Stimulated activated memory B cell treated with anti-CD40 and anti-IgM and Interleukin-4, amounts not matched to agents 10 μg/mL and 1 μg/mL and 100 μg/mL, for 72 hours (primary cell): ENCODE measurements at places on chromosomes 5 and 9.

DNA sequence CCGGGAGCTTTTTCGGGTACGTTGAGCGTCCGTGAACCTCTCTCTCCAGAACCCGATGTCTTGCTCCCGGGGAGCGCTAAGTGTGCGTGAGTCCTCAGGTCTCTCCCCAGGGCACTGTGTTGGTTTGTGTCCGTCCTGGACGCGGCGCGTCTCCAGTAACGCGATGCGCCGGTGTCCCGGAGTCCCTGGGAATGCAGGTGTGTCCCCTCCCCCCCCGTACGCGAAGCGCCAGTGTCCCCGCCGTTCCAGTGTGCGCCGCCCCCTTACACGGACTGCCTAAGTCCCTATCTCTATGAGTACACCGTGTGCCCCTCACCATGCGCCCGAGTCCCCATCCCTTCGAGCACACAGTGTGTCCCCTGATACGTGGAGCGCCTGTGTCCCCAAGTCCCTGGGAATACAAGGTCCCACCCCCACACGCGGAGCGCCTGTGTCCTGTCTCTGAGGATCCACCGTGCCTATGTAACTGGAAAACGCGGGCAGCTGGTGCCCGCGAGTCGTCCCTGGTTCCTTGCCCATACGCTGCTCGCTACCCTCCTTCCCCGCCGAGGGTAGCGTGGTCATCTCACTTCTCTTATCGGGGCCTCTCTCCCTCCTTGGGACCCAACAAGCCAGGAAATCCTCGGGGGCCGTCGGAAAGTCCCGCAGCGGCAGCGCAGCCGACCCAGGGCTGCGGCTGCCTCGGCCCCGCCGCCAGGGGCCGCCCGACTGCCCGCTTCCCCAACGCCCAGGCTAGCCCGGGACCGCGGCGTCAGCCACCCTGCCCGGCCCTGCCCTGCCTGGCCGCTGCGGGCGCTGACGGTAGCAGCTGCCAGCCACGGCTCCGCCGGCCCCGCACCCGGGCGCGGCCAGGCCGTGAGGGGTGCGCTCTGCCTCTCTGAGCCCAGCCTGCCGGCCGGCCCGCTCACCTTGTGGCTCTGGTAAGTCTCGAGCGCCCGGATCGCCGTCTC, 709 bp downstream of the ELL2 start:
- H3K4me1 ChIP-seq: peaks cover 39% of the 10 kb centered on the region
- H3K36me3 ChIP-seq: no peaks in the 10 kb centered on the region
- ATAC-seq: peak; percentile 88
- peak overlapping the region; percentile 99 for H3K4me3 ChIP-seq
- no peaks in the 10 kb centered on the region for H3K27me3 ChIP-seq

DNA sequence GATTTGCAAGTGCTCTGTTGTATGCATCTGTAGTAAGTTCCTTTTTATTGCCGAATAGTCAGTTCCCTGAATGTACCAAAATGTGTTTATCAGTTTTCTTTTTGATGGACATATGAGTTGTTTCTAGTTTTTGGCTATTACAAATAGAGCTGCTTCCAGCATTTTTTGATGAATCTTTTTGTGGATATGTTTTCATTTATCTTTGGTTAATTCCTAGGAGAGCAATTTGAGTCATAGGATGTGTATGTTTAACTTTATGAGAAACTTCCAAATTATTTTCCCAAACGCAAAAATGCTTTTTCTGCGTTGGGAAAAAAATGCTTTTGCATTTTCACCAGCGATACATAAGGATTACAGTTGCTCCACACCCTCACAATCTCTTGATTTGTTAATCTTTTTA, 287.7 kb downstream of the FER start:
- H3K36me3 ChIP-seq: peaks cover 7% of the 10 kb centered on the region
- no peak overlapping the region for H3K4me3 ChIP-seq
- H3K4me1 ChIP-seq: peaks cover 9% of the 10 kb centered on the region
- ATAC-seq: no peak
- no peak overlapping the region for H3K27ac ChIP-seq

- ATAC-seq: peak; percentile 86
- H3K27me3 ChIP-seq: no peaks in the 10 kb centered on the region
- H3K27ac ChIP-seq: peak overlapping the region; percentile 96
- H3K4me1 ChIP-seq: peaks cover 69% of the 10 kb centered on the region
- H3K36me3 ChIP-seq: no peaks in the 10 kb centered on the region
These were observed 210.6 kb downstream of the AUH start for GRCh38 chr9:91150998-91151717.

- peaks cover 15% of the 10 kb centered on the region for H3K4me1 ChIP-seq
- H3K36me3 ChIP-seq: peaks cover 15% of the 10 kb centered on the region
- peak; percentile 37 for ATAC-seq
These were observed 497 bp downstream of the NSA2 start for GRCh38 chr5:74767579-74767913.

DNA sequence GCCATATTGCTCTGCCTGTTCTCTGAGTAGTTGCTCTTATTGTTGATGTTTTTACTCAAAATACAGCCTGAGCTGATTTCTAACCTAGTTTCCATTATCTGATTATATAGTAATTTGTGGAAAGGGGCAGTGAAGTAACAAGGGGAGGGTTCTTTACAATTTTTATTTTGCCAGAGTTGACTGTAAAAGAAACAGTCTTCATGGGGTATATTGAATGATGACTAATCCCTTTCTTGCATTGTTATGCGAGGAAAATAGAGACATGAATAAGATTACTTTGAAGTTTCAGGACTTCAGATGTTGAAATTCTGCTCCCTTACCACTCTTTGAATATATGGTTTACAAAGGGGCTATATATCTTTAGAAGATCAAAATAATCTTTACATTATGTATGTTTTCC, 9.1 kb upstream of the LRRC70 start:
- H3K36me3 ChIP-seq: peaks cover 63% of the 10 kb centered on the region
- no peak overlapping the region for H3K4me3 ChIP-seq
- no peak for ATAC-seq
- peaks cover 6% of the 10 kb centered on the region for H3K4me1 ChIP-seq
- H3K27me3 ChIP-seq: no peaks in the 10 kb centered on the region
- H3K27ac ChIP-seq: no peak overlapping the region

DNA sequence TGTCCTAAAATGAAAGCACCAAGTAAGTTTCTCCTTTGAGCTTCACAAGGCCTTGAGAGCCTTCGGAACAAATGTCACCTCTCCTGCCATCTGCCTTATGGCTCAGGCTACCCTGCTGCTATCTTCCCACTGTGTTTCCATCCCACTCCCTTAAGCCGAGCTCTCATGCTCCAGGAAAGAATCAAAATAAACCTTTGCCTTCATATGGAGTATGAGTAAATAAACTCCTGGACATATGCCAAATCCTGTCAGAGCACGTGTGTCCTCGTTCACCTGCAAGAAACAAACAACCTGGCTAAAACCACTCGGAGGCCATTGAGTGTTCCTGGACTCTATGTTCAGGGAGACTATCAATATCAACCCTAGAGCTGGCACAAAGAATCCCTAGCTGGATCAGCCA, 122.3 kb upstream of the CCDC112 start:
- no peaks in the 10 kb centered on the region for H3K27me3 ChIP-seq
- no peak overlapping the region for H3K27ac ChIP-seq
- no peak overlapping the region for H3K4me3 ChIP-seq
- ATAC-seq: no peak

GRCh38 chr5:56813302-56813701, 2.0 kb upstream of the MAP3K1 start:
- H3K4me1 ChIP-seq: peaks cover 28% of the 10 kb centered on the region
- H3K4me3 ChIP-seq: peak overlapping the region; percentile 93
- no peaks in the 10 kb centered on the region for H3K27me3 ChIP-seq
- ATAC-seq: no peak
- peak overlapping the region; percentile 94 for H3K27ac ChIP-seq

GRCh38 chr9:89534515-89535287, 36.8 kb upstream of the SEMA4D start:
- H3K27ac ChIP-seq: peak overlapping the region; percentile 47
- H3K36me3 ChIP-seq: no peaks in the 10 kb centered on the region
- no peak for ATAC-seq
- no peaks in the 10 kb centered on the region for H3K27me3 ChIP-seq
- no peak overlapping the region for H3K4me3 ChIP-seq

DNA sequence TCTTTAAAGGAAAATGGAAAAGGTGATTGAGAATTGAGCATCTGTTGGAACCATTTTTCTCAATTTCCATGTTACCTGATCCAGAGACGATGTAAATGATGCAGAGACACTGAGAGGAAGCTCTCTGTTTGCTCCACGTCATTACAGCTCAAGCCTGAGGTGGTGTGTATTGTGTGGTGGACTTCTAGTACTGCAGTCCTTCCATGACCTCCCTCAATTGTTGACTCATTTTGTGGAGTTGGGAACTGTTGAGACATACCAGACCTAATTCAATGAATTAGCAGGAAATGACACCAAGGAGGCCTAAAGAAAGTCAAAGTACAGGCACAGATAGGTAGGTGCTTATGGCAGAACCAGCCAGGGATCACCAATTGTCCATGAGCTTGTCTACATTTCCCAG, 15.6 kb upstream of the LVRN start:
- no peaks in the 10 kb centered on the region for H3K27me3 ChIP-seq
- H3K4me1 ChIP-seq: no peaks in the 10 kb centered on the region
- no peak for ATAC-seq
- no peak overlapping the region for H3K27ac ChIP-seq

DNA sequence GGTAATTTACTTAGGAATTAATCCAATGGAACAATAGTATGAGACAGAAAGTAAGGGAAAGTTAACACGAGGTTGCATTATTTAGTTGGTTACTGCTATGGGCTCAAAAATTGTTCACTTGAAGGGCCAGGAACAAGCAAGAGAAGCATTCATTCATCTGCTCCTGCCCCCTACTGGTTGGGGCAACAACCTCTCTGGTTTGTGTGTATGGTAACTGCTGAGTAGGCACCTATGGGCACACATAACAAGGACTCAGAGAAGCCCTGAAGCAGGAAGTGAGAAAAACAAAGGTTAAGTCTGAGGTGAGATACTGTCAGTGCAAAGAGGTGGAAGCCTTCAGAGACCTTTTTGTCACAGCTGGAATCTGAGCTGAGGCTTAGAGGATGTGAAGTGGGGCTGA, 34.4 kb upstream of the RANBP6 start:
- ATAC-seq: peak; percentile 72
- no peak overlapping the region for H3K4me3 ChIP-seq
- peaks cover 5% of the 10 kb centered on the region for H3K36me3 ChIP-seq
- H3K27me3 ChIP-seq: peaks cover 8% of the 10 kb centered on the region
- peaks cover 30% of the 10 kb centered on the region for H3K4me1 ChIP-seq
- H3K27ac ChIP-seq: peak overlapping the region; percentile 11

- no peak for ATAC-seq
- H3K27me3 ChIP-seq: no peaks in the 10 kb centered on the region
- H3K4me3 ChIP-seq: no peak overlapping the region
- H3K36me3 ChIP-seq: no peaks in the 10 kb centered on the region
- H3K27ac ChIP-seq: no peak overlapping the region
- H3K4me1 ChIP-seq: no peaks in the 10 kb centered on the region
These were observed 25.1 kb downstream of the ACSL6 start for GRCh38 chr5:131986161-131986912.

GRCh38 chr5:74149395-74149794, 491.1 kb downstream of the ENC1 start:
- ATAC-seq: no peak
- H3K36me3 ChIP-seq: no peaks in the 10 kb centered on the region
- H3K27ac ChIP-seq: no peak overlapping the region
- H3K27me3 ChIP-seq: peaks cover 17% of the 10 kb centered on the region
- H3K4me1 ChIP-seq: no peaks in the 10 kb centered on the region
- H3K4me3 ChIP-seq: no peak overlapping the region

DNA sequence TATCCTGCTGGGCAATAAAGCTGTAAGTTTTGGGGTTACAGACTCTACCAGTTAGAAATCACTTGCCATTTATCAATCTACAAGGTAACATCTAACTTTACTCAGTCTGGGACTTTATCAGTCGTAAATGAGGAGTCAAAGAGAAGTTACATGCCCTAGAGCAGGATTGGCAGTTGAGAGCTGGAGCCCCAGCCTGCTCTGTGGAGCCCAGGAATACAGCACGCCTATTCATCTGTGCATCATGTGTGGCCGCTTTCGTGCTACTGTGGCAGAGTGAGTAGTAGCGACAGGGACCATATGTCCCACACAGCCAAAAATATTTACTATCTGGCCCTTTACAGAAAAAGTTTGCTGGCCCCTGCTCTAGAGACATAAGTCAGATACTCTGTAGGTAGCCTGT, 152.5 kb upstream of the NTRK2 start:
- no peaks in the 10 kb centered on the region for H3K27me3 ChIP-seq
- no peak overlapping the region for H3K4me3 ChIP-seq
- no peaks in the 10 kb centered on the region for H3K4me1 ChIP-seq
- H3K36me3 ChIP-seq: no peaks in the 10 kb centered on the region

GRCh38 chr5:130708754-130709153, 456.3 kb downstream of the HINT1 start:
- H3K4me1 ChIP-seq: no peaks in the 10 kb centered on the region
- no peaks in the 10 kb centered on the region for H3K36me3 ChIP-seq
- no peak overlapping the region for H3K27ac ChIP-seq

- no peaks in the 10 kb centered on the region for H3K27me3 ChIP-seq
- peaks cover 6% of the 10 kb centered on the region for H3K36me3 ChIP-seq
- no peak overlapping the region for H3K27ac ChIP-seq
- no peak overlapping the region for H3K4me3 ChIP-seq
- no peaks in the 10 kb centered on the region for H3K4me1 ChIP-seq
- no peak for ATAC-seq
These were observed 19.5 kb upstream of the SNAPC3 start for GRCh38 chr9:15403155-15403554.

- ATAC-seq: no peak
- H3K27me3 ChIP-seq: no peaks in the 10 kb centered on the region
- no peaks in the 10 kb centered on the region for H3K4me1 ChIP-seq
- H3K36me3 ChIP-seq: no peaks in the 10 kb centered on the region
- no peak overlapping the region for H3K4me3 ChIP-seq
These were observed 814.2 kb upstream of the ZNF608 start for GRCh38 chr5:125560476-125561225.

- peaks cover 12% of the 10 kb centered on the region for H3K36me3 ChIP-seq
- no peak overlapping the region for H3K27ac ChIP-seq
- no peak overlapping the region for H3K4me3 ChIP-seq
These were observed 7.5 kb upstream of the POU5F2 start for GRCh38 chr5:93748875-93749397.

DNA sequence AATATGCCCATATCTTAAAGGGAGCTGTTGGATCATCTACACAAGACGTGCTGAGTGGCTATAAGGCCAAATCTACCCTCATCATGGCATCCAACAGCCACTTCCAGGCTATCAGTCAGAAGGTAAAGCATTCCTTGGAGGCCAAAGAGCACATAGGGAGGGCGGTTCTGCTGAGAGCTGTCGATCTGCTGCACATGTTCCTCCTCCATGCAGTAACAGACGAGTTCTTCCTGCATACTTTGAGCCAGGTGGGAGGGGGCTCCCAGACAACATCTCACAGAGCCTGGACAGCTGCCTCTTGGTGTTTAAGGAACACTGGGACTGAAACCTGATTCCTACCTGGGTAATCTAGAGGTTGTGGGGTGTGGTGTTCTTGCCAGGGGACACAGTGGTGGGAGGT, 93.3 kb upstream of the RAI14 start:
- H3K36me3 ChIP-seq: no peaks in the 10 kb centered on the region
- no peaks in the 10 kb centered on the region for H3K4me1 ChIP-seq
- no peaks in the 10 kb centered on the region for H3K27me3 ChIP-seq
- H3K4me3 ChIP-seq: no peak overlapping the region

GRCh38 chr9:31604531-31604930, 779.9 kb upstream of the ACO1 start:
- no peaks in the 10 kb centered on the region for H3K36me3 ChIP-seq
- no peaks in the 10 kb centered on the region for H3K4me1 ChIP-seq
- H3K4me3 ChIP-seq: no peak overlapping the region

GRCh38 chr5:43802119-43802518, 199.1 kb downstream of the NNT start:
- H3K36me3 ChIP-seq: no peaks in the 10 kb centered on the region
- H3K4me3 ChIP-seq: no peak overlapping the region
- no peaks in the 10 kb centered on the region for H3K27me3 ChIP-seq
- H3K27ac ChIP-seq: no peak overlapping the region

GRCh38 chr9:121587863-121588262, 63.6 kb upstream of the DAB2IP start:
- no peaks in the 10 kb centered on the region for H3K36me3 ChIP-seq
- peaks cover 58% of the 10 kb centered on the region for H3K27me3 ChIP-seq
- H3K27ac ChIP-seq: no peak overlapping the region
- H3K4me1 ChIP-seq: no peaks in the 10 kb centered on the region
- ATAC-seq: no peak
- no peak overlapping the region for H3K4me3 ChIP-seq
